PC-3 (cell line): ENCODE measurements at places on chromosomes 1 and 21. TPM values are rescaled to one million over a fixed set of nuclear protein-coding genes. Genes with fewer than 3 reads are reported as not detected.
A peak's percentile ranks its signal among the peaks of the same experiment; 100 is the strongest.

- no peak for DNase-seq
Observed at GRCh38 chr21:33019885-33020557, 5.7 kb upstream of the OLIG2 start.

- DNase-seq: peak; percentile 99
Observed at GRCh38 chr1:219917851-219918466, 10.4 kb downstream of the SLC30A10 start.

DNA sequence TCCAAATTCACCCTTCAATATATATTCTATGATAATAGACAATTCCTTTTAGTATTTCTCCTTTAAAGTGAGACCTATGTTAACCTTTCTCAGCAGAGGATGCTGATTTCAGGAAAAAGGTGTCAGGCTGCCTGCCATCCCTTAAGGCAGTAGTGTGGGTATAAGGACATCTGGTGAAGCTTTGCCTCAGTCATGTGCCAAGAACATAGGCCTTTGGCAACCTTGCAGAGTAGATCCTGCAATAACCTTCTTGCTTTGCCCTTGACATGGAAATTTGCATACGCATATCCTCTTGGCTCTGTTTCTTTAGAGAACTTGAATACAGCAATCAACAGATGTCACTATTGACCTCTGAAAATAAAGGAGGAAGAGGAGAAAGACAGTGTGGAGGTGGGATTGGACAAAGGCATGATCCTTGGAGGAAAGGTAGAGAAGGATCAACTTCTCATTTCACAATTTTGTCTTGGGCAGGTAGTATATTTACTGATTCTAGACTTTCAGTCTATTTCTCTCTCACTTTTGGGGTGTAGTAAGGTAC lies 21.1 kb upstream of the ZRANB2 start:
- DNase-seq: no peak

GRCh38 chr1:166808952-166809351 lies 30.3 kb upstream of the POGK start:
- no peak for DNase-seq

DNA sequence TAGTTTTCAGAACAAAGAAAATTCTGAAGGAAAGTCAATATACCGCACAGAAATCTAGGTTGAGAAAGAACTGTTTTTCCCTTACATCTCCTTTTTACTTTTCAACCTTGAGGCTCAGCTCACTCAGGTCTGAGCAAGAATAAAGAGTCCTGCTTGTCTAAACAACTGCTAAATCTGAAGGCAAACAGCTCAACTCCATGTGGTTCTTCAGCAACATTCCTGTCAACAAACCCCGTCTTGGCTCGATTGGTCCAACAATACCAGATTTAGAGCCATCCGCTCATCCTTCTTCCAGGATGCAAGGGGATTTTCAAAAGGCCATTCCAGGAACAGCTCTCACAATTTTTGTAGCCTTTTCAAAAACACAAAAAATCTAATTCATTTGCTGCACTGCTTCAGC lies 119.8 kb downstream of the HLCS start:
- DNase-seq: no peak

DNA sequence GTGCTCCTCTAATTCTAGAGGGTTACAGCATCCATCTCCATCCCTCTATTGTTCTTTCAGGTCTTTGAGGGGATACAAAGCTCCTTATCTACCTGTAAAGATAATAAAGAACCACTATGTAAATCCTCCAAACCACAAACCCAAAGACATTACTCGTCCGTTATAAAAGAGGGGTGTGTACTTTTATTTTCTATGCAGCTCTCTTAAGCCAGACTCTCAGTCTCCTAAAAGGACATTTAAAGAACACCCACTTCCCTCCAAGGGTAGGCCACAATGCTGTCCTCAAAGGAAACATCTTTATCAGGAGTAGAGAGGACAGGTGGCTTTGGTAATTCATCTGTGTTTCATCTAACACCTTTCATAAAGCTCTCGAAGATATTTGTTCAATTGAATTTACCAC lies 67.9 kb upstream of the DYNLT5 start:
- DNase-seq: no peak

DNA sequence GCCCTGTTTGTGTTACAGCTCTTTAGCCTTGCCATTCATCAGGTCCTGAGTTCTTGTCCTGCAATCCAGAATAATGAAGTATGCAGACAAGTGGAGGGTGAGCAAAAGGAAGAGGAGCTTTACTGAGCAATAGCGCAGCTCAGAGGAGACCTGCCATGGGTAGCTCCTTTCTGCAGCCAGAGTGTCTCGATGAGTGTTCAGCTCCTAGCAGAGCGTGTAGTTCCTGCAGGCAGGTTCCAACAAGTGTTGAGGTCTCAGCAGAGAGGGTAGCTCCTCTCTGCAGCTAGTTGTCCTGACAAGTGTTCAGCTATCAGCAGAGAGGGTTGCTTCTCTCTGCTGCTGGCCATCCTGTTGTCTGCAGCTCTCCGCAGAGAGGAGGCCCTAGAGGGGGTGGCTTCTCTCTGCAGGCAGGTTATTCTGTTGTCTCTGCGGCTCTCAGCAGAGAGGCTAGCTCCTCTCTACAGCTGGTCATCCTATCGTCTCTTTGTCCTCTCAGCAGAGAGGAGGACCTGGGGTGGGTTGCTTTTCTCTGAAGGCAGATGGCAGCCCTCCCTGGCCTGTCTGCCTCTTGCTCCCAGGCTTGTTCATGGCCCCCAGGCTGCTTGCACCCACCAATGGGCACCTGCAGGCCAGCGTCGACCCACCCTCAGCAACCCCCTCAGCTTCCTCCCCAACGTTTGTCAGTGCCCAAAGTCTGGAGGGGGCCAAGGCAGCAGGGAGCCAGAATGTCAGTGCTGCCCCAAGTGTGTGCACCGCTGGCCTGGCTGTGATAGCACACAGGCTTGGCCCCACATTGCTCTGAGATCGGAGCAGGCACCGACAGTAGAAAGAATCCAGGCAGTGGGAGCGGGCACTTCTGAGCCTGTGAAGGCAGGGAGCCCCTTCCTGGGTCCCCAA lies 112.5 kb upstream of the RUNX3 start:
- no peak for DNase-seq

GRCh38 chr21:38257667-38258066 lies 876 bp downstream of the KCNJ15 start:
- DNase-seq: no peak

Gene S100A12
- not detected in 2 replicates for total RNA-seq

GRCh38 chr21:42102076-42102475 lies 31.0 kb downstream of the UMODL1 start:
- DNase-seq: peak; percentile 12

- DNase-seq: no peak
Observed at GRCh38 chr1:228900099-228900885, 165.0 kb downstream of the RHOU start.

GRCh38 chr1:244100704-244101453 lies 49.8 kb downstream of the ZBTB18 start:
- DNase-seq: no peak

DNA sequence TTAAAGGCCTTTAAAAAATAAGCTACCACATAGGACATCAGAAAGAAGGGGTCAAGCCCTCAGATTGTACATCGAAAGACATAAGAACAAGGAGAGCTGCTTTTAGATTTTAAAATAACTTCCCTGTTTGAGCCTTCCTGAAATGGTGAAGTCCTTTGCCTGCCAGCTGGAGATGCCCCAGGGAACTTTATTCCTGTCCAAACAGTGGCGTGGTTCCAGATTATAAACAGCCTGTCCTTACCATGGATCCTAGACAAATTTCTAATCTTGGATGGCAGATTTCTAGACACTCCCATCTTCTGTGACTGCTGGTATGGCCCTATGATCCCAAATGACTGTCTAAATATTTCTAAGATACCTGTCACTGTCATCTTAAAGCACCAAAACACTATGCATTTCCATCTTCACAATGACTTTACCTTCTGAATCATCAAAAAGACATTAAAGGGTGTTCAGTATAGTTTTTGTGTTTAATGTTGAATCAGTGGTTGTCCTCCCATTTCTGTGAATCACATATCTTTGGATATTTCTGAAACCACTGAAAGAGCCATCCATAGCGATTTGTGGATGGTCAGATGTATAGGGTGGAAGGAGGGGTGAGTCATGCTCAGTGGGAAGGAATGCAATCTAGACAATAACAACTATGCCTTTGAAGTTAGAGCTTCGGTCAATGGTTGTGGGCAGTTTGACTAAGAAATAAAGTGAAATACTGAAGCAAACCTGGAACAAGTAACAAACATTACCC lies 23.2 kb downstream of the ILDR2 start:
- peak; percentile 79 for DNase-seq

DNA sequence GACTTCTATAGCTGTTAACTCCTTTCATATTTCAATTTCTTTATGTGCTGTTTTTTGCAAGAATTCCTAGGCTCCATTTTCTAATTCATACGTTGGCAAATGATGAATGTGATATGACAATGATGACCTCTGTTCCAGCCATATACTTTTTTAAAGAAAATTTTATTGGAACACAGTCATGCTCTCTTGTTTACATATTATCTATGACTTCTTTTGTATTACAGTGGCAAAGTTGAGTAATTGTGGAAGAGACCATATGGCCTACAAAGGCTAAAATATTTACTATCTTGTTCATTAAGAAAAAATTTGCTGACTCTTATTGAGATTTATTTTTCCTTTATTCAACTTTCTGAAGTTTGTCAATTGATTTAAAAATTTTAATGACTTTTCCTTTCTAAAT lies 7.1 kb downstream of the IFI44L start:
- peak; percentile 87 for DNase-seq

- DNase-seq: no peak
Observed at GRCh38 chr1:22224091-22224490, 81.2 kb upstream of the WNT4 start.

DNA sequence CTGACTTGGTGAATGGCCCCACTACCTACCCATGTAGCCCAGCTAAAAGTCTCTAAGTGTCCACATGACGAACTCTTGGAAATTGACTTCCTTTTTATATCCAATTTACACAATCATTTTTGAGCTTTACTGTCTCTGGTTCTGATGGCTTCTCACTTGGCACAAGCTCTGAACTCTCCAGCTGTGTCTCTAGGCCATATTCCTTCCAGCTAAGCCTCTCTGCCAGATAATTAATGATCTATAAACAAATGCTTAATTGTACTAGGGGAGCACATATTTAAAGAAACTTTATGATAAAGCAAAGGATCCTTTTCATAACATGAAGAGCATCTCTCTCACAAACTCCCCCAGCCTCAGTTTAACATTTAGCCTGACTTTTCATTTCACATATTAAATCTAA lies 16.3 kb upstream of the BEND5 start:
- DNase-seq: no peak

DNA sequence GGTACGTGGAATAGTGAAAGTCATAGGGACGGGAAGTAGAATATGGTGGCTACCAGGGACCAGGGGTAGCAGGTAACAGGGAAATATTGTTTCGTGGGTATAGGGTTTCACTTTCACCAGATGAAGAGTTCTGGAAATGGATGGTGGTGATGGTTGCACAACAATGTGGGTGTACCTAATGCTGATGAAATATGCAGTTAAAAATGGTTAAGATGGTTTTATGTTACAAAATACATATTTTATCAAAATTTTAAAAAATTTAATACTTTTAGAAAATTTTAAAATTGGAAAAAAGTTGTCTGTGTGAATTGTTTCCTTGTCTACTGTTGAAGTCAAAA lies 55.5 kb upstream of the TLR5 start:
- DNase-seq: no peak

- peak; percentile 49 for DNase-seq
Observed at GRCh38 chr1:85146972-85147359, 53.9 kb downstream of the SYDE2 start.

DNA sequence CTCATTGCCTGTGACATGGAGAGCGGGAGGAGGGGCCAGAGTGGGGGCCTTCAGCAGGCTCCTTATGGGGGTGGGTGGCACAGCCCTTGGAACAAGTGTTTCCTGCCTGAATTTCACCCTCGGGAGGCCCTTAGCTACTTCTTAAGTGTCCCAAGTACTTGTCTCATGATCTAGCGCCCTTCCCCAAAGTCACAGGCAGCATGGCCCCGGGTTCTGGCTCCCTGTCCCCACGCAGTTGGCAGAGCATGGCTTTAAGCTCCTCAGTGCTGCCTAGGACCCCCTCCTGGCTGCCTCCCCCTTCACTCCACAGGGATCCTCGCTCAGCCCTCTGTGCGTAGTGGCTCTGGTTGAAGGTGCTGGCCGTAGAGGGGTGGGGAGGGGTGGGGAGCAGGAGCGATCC lies 197.2 kb downstream of the CAMTA1 start:
- DNase-seq: no peak

DNA sequence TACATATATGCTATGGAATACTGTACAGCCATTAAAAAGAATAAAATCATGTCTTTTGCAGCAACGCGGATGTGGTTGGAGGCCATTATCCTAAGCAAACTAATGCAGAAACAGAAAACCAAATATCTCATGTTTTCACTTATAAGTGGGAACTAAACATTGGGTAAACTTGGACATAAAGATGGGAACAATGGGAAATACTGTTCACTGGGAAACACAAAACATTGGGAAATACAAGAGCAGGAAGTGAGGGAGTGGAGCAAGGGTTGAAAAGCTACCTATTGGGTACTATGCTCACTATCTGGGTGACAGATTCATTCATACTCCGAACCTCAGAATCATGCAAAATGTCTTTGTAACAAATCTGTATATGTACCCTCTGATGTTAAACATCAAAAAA lies 17.3 kb upstream of the PPT1 start:
- no peak for DNase-seq

Gene AMY1C
- not detected in 2 replicates for total RNA-seq

DNA sequence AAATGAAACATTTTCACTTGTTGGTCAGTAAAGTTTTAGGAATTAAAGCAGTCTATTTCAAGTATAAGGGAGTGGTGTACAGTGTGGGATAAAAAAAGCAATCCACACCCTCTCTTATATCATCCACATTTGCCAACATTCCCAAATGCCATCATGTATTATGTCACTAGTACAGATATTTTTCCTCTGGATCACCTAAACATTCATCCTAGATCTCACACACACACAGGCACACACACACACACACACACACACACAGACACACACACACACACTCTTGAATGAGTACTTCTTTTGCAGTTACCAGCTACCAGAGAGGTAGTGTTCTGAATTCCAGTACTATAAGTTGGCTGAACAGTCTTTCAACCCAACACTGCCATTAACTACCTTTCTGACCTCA lies 1369.1 kb upstream of the ADGRL4 start:
- DNase-seq: peak; percentile 59
